Endodermal cell (in vitro differentiated cells): ENCODE measurements at places on chromosomes 2 and 18.

GRCh38 chr2:219736209-219736608, 108.8 kb downstream of the SLC4A3 start:
- DNase-seq = peak; percentile 51

GRCh38 chr2:175362331-175362730, 180.8 kb upstream of the ATP5MC3 start:
- DNase-seq = no peak

- peak; percentile 54 for DNase-seq
Observed at GRCh38 chr2:120729406-120730399, 6.0 kb upstream of the GLI2 start.

GRCh38 chr2:158733430-158733755, 61.7 kb upstream of the DAPL1 start:
- no peak for DNase-seq

GRCh38 chr2:10079870-10080535, at the start of gene CYS1:
Gene CYS1, minus strand, starts transcription at chr2:10080411. Its CDS starts 188 bp downstream, at chr2:10080223.
- DNase-seq = peak; percentile 84

DNA sequence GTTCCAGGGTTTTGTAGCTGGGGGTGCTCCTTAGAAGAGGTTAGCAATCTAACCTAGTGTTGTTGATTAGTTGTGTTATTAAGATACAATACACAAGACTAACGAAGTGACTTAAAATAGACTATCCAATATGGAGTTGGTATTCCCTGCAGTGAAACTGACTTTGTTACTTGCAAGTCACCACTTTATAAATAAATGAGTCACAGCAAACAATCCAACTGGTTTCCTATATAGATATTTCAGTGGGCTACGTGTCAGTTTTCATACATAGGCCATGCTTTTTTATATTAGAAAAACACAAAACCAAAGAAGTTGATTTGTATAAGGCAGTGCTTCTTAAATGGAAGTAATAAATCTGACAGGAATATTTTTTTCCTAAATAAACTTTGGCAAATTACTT, 274.0 kb downstream of the CAMKMT start:
- DNase-seq = no peak

GRCh38 chr2:229665158-229665557, 49.2 kb downstream of the DNER start:
- DNase-seq = no peak

GRCh38 chr18:63818212-63818611, 43.0 kb downstream of the SERPINB7 start:
- DNase-seq = no peak

GRCh38 chr18:62500174-62500573, 22.7 kb upstream of the ZCCHC2 start:
- no peak for DNase-seq

- DNase-seq = no peak
Observed at GRCh38 chr18:10449396-10449795, 5.0 kb upstream of the APCDD1 start.

- no peak for DNase-seq
Observed at GRCh38 chr2:236798491-236798890, 228.9 kb downstream of the ACKR3 start.
